ENCODE measurements at places on chromosomes 13 and 19.

- DNase-seq = no peak
Measured at GRCh38 chr13:106329941-106330340, 205.5 kb downstream of the EFNB2 start.

GRCh38 chr13:64075543-64076271, 2660.1 kb upstream of the PCDH20 start:
- DNase-seq = peak; percentile 80

DNA sequence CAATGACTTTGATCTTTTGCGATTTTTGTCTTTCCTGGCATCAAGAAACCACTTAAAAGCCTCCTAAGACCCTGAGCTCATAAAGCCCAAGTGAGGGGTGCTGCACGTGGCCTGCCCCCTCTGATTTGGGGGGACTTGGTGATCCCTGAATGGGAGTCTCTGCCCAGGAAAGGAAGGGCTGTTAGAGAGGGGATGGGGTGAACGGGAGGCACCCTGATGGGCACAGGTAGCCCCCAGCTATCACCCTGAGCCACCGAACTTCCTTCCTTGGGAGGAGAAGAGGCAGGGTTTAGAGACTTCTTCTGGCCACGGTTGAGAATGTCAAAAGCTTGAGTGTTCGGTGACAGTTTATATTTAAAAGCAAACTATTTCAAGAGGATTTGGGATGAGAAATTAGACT, 305.5 kb downstream of the ZNF536 start:
- no peak for DNase-seq

- DNase-seq = no peak
Measured at GRCh38 chr13:113499936-113500335, 9.4 kb upstream of the DCUN1D2 start.

DNA sequence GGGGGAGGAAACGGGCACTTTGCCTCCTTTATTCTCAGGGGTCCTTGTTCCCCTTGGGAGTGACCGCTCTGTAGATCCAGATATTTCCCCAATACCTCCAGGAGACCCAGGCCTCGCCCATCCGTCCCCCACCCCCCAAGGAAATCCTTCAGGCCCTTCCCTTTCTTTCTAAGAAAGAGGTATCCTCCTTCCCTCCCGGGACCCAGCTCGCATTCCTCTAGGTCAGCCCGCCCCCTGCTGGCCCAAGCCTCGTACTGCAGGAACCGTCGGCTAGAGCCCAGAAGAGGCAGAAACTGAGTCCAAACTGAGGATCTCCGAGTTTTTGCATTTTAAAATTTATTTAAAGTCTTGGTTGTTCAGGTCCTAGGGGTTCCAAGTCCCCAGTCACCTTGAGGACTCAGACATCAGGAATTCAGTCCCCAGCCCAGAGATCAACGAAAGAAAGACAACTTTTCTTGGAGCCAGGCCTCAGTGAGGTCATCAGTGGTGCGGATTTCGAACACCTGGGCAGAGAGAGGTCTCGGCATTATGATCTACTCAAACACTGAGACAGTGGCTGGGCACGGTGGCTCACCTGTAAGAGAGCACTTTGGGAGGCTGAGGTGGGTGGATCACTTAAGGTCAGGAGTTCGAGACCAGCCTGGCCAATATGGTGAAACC, 7.5 kb upstream of the LRFN1 start:
- peak; percentile 46 for DNase-seq

GRCh38 chr19:14310055-14310454, 71.2 kb upstream of the ADGRE5 start:
- no peak for DNase-seq

GRCh38 chr13:78816592-78816991, 157.6 kb upstream of the OBI1 start:
- DNase-seq = no peak

- peak; percentile 9 for DNase-seq
Measured at GRCh38 chr19:51020988-51021651, 1.6 kb upstream of the KLK10 start.

- DNase-seq = no peak
Measured at GRCh38 chr19:40808497-40808896, 9.5 kb downstream of the EGLN2 start.

DNA sequence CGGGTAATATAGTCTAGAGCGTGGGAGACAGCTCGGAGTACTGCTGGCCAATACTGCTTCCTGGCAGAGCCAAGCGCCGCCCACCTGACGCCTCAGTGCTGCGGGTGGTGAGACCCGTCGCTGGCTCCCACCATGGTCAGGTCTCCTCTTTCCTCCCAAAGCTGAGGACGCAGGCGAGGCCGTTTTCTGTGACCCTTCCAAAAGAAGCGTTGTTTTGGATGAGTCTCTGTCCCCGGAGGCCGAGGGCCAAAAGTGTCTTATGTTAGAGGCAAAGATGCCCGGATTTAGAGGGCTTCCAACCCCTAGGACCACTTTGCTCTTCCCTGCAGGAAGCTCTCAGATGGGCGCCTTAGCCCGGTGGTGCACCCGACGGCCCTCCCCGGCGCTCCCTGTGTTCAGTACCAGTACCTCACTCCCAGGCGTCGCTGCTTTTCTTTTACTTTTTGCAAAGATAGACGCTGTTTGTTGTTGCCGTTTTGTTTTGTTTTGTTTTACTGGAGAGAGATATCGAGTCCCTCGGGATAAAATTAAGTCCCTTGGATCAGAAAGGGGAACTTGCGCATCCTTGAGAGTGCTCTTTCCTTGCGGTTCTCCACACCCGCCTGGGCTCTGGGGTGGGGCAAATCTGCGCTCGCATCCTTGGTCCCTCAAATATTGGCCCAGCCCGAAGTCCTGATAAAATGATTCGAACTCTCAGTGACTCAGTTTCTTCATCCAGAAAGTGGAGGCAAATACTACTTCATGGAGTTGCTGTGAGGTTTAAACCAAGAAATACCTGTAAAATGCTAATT, 7.0 kb downstream of the PDX1 start:
- no peak for DNase-seq

DNA sequence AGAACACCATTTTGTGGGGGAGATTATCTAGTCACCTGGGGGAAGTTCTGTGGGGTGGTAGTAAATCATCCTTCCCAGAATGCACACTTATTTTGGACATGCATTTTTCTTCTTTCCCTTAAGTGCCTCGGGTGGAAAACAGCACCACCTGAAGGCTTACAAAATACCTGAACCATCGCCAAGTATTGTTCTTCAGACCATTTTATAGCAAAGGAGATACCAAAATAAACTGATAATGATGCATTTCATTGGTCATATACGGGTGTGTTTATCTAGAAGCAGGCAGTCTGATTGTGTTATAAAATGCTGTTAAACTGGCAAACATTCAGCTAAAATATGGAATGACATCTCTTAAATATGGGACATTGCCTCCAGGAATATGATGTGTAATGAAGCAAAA, 1034.7 kb downstream of the SLITRK1 start:
- DNase-seq = no peak

DNA sequence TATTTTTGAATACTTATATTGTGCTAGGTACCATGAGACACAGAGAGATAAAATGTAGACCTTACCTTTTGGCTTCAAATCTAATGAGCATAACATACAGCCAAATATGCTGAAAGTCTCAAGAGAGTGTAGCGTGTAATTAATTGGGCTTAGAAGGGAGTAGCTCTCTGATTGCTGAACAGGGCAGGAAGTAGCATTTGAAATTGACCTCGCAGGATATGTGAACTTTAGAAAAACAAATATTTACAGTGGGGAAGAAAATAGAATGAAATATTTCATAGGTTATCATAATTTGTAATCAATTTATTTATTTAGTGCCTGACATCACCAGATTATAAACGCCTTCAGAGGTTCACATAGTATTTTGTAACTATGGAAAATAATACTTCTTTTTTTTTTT, 327.1 kb downstream of the RFC3 start:
- no peak for DNase-seq

DNA sequence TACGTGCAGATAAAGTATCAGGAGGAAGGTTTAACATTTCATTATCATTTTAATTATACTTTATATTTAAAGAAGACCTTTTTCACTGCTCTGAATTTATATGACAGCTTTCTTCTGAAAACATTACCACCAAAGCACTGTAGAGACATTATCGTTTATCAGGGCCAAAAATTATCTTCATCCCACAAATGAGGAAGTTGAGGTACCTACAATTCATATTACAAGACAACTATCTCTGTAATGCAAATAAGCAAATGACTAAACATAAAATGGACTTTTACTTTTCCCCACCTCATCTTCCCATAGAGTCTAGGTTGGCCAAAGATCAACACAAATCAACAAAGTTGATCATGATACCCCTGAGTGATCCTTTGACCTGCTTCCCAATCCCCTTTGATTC, 30.9 kb upstream of the SMAD9 start:
- no peak for DNase-seq

DNA sequence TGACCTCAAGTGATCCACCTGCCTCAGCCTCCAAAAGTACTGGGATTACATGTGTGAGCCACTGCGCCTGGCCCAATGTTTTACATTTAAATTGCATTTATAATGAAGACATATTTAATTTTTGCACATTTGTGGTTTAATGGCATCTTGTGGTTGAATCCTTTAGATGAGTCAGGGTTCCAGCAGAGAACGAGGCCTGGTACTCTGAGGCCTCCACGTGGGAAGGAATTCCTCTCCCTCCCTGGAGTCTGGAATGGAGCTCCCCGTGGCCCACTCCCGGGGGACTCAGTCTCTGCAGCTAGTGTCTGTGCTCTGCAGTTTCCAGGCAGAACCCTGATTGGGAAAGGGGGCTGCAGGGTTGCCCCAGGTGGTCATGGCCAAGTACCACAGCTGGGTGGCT, 24.2 kb downstream of the ZFR2 start:
- DNase-seq = no peak

DNA sequence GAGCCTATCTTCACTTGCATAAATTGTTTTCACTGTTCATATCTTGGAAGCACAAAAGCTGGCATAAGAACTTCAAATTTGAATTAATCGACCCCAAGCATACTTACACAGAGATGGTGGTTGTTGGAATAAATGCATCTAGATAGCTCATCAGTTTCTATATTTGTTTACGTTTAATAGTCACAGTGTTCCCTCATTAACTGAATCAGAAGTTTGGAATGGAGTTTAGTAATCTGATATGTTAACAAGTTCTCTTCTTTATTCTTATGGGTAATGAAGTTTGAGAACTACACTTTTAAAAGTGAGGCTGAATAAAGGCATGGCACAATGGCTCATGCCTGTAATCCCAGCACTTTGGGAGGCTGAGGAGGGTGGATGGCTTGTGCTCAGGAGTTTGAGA, 886.7 kb upstream of the PCDH20 start:
- DNase-seq = no peak

DNA sequence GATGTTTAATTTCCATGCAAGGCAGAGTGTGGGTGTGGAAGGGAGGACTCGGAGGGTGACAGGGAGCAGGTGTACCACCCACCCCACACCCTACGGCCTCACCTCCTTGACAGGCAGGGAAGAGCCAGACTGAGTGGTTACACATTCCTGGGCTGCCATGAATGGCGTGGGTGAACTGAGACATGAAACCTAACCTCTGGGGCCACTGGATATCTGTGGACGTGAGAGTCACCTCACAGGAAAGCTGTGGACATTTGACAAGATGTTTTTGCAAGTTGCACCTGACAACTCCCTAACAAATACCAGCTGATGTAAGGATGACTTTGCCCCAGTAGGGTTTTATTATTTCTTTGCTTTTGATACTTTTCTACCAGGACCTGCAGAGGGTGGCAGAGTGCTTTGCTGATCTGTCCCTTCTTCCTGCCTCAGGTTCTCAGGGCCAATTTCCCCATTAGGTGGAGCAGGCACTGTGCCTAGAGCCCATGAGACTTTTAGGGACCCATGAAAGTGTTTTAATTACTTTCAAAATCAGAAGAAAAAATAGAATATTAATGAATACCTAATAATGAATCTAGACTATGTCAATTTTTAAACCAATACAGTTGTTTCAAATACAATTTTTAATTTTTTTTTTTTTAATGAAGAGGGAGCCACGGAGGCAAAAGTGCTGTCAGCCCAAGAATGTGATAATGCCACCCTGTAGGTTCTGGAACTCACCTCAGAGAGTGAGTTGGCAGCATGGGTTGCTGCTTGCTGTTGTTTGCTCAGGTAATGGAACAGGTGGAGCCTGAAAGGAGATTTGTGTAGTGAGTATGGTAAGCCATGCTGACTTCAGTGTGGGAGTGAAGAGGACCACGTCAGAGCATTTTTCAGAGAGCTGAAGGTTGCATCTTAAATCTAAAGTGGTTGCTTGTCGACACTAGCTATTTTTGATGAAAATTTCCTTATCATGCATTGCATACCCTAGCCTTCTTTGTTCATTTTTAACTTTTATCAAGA, 58.0 kb upstream of the CYSLTR2 start:
- DNase-seq = peak; percentile 11

DNA sequence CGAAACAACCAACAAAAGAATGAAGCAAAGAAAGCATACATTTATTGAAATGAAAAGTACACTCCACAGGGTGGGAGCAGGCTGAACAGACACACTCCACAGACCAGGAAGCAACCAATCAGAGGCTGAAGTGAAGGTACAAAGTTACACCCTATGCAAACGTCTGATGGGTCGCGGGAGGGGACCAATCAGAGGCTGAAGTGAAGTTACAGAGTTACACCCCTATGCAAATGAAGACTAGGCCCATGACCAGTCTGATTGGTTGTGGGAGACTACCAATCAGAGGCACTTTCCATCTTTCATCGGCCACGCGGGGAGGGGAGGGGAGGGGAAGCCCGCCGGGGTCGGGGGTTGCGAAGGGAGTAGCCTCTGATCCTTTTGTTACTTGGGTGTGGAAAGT, 12.4 kb upstream of the FBL start:
- no peak for DNase-seq

- DNase-seq = no peak
Measured at GRCh38 chr19:23800271-23800670, 41.6 kb upstream of the ZNF681 start.

DNA sequence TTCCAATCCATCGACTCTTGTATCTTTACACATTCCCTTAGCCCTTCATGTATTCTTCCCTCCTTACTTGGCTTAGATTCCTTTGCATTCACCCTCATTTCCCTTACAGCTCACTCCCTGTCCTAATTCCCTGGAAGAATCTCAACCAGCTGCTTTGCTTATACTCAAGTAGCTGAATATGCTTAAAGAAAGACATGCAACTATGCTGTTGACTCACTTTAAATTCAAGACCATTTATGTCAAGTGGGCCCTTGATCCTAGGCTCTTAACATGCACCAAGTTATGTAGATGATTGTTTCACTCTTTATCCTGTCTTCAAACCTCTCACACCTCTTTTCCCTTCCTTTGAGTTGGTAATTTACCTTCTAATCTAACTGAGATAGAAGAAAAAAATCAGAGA, 7.4 kb downstream of the CCDC122 start:
- DNase-seq = no peak

DNA sequence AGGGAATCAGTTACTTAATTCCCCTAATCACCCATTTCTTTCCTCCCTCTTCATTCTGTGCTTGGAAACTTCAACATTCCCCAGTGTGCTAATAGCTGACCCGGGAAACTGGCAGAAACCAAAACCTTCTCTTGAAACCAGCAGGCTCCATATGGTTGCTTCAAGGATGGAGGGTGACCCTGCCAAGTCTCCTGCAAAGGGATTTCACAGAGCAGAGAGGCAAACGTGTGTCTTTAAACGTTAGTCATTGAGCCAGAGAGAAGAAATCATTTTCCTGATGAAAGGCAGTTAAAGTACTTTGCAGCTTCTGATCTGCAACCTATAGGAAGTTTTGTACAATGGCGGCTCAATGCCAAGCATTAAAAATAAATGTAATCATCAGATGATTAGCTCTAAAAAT, 220.9 kb downstream of the POU4F1 start:
- peak; percentile 50 for DNase-seq

Measured in NCI-H1694 treated with DMSO at 0.1 percent for 48 hours (cell line).